ENCODE measurements at places on chromosomes 12 and 14. TPM values are rescaled to one million over a fixed set of nuclear protein-coding genes. Genes with fewer than 3 reads are reported as not detected.
A peak's percentile ranks its signal among the peaks of the same experiment; 100 is the strongest.

- peak; percentile 16 for DNase-seq
Observed at GRCh38 chr14:20412411-20412810, 890 bp downstream of the TEP1 start.

DNA sequence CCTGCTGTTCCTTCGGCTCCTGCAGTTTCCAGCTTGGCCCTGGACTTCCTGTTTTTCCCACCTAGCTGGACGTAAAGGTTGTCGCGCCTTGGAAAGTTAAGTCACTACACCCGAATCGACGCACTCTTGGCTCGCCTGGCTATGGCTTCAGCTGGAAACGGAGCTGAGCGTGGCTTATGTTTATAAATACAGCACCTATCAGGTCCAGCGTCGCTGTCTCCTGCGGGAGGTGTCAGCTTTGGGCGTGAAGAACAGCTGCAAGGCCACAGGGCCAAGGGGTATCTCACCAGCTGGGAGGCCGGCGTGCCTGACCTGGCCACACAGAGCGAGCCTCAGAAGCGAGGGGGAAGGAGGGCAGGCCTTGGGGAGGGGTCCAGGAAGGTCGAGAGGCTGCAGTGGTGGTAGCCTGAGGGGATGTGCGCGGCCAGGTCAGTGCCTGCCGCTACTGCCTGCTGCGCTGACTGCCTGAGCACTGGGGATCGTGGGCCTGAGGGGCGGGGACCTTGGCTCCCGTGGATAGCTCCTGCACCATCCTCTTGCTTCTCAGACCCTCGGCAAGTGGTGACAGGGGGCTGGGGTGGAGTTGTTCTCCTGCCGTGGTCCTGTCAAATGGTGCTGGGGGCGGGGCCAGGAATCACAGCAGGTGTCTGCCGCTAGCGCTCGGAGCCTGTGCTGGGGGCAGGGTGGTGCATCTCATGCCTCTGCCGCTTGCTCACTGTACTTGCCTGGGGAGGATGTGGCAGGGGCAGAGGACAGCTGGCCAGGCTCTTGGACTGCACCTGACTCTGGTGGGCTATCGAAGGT, 12.5 kb downstream of the PACS2 start:
- no peak for DNase-seq

GRCh38 chr14:93792391-93792790, 4.1 kb upstream of the PRIMA1 start:
- DNase-seq = no peak

- DNase-seq = no peak
Observed at GRCh38 chr14:21367582-21368144, 16.2 kb downstream of the SUPT16H start.

GRCh38 chr14:76654573-76655108, 106.6 kb upstream of the VASH1 start:
- no peak for DNase-seq

DNA sequence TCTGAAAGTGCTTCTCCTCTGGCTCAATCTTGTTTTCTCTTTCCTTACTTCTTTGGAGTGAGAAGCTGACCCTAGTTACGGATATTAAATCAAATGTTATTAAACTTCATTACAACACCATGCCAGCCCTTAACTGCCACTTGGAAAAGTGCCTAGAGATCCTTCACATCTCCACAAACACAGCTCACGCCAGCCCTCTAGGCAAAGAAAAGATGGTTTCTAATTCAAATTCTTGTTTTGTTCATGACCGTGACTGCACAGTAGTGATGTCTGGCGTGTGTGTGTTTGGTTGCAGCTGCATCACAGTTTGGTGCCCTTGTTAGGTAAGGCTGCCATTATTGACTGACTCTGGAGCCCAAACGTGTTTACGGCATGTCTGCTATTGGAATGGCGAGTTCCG, 113.0 kb downstream of the BEGAIN start:
- no peak for DNase-seq

GRCh38 chr14:33279865-33280264, 341.2 kb downstream of the NPAS3 start:
- DNase-seq = no peak

DNA sequence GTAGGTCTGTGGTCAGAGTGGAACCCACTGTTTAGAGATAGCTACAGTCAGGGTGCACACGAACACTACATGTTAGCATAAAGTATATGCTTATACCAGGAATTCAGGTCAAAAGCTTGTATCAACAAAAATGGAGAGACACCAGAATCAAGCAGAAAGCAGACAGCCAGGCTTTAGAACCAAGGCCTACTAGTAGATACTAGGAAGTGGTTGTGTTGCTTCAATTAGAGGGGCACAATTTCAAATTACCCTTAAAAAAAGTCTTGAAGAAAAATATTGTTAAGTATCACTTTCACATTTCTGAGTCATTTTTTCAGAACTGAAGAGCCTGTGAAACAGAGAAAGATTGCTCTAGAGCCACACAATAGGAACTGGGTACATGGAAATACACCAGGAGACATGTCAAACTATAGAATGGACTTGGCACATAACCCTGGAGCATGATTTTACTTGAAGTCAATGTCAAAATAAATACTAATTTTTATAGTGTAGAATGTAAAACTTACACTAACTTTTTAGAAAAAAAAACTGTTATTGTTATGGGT, 41.6 kb downstream of the LRRC9 start:
- no peak for DNase-seq

- no peak for DNase-seq
Observed at GRCh38 chr14:57245941-57246340, 22.8 kb downstream of the EXOC5 start.

DNA sequence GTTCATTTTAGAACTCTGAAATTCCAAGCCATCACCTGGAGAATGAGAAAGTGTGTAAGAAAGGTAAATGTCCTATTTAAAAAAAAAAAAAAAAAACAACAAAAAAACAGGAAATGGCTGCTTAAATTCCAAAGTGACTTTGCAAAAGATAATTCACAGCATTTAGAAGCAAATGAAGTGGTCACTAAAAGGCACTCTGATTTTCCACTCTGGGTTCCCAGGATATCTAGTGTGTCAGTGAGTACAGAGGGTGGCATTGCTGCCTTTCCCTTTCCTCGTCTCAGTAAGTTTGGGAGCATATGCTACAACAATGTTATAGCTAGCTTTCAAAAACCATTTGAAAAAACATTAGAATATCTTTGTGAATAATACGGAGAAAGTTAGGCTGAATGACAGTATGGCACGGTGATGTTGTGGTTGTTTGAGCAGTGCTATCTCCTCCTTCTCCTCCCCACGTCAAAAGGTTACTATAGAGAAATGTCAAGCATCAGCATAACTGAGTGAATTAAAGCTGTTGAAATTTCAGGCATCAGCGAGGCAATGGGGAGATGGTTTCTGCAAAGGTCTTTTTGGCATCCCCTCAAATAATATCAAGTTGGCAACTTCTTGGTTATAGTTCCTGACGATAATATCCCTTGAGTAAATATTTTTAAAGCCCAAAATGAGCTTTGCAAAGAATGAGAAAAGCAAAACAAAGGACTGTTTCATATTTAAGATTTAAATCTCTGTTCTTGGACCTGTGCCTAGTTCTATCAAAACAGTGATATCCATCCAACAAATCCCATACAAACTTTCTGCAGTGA, 164.5 kb upstream of the E2F7 start:
- no peak for DNase-seq

DNA sequence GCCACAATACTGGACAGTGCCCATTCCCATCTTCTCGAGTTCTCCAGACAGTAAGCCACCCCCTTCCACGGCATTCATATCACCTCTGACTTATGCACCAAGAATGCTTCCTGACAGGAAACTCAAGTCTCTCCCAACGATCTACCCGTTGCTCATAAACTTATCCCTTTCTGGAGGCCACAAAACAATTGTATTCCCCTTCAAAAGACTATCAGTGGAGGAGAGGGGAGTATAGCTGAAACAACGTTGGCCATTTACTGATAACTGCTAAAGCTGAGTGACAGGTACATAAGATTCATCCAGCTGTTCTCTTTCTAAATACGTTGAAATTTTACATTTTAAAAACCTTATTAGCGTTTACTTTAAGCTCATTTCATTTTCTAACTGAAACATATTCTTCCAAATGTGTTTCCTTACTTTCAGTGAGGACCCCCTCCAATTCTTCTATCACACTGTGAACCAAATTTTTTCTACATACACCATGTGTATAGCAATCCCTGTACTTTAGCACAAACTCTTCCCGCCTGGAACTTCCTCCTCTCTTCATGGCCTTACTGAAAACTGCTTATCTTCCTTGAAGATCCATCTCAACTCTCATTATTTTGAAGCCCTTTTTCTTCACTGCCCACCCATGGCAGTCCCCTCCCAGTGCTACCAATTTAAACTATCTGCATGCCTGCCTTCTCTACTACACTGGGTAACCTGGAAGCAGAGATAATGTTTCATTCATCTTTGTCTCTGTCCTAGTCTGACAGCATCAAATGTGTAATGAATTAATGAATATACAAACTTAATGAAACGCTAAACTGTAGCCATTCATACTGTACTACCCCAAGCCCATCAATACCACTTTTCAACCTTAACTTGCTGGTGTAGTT, 28.8 kb downstream of the ATXN2 start:
- no peak for DNase-seq

DNA sequence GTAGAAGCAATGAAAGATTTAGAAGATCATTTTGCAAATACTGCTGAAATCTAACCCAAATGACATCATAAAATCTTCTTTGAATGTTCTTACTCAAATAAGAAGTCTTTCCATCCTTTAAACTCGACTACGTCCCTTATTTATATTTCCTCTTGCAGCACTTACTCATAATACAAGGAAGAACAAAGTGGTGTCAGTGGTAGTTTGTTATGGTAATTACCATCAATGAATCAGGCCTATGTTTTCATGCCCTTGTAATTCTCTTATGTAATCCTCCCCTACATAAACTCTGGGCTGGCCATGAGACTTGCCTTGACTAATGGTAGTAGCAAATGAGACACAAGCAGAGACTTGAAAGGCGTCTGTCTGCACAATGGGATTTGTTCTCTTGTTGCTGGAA, 17.0 kb downstream of the EEA1 start:
- no peak for DNase-seq

C12orf43 gene
- total RNA-seq = 20.2 TPM

PLEKHH1 gene
- total RNA-seq = 0.29 TPM

Measured in activated CD4-positive, alpha-beta T cell treated with anti-CD3 and anti-CD28 coated beads, Interleukin-2, amount 10 ng/mL, durations not matched to agents 7 days and 5 days (primary cell).